Fibroblast of skin of right quadriceps (primary cell): ENCODE measurements at places on chromosomes 2 and 18.

DNA sequence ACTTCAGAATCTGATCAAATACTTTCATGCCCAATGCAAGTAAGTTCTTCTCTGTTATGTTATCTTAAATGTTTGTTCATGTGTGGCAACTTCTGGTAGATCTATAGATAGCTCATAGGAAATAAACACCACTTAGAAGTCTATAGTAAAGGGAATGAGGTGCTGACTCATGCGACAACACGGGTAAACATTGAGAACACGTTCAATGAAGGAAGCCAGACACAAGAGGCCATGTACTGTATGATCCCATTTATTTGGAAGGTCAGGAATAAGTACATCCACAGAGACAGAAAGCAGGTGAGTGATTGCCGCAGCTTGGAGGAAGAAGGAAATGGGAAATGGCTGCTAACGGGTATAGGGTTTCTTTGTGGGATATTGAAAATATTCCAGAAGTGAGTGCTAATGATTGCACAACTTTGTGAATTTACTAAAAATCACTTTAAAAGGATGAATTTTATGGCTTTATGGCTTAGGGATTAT is 95.4 kb downstream of the ITGB1BP1 start:
- DNase-seq, result peak; percentile 25

DNA sequence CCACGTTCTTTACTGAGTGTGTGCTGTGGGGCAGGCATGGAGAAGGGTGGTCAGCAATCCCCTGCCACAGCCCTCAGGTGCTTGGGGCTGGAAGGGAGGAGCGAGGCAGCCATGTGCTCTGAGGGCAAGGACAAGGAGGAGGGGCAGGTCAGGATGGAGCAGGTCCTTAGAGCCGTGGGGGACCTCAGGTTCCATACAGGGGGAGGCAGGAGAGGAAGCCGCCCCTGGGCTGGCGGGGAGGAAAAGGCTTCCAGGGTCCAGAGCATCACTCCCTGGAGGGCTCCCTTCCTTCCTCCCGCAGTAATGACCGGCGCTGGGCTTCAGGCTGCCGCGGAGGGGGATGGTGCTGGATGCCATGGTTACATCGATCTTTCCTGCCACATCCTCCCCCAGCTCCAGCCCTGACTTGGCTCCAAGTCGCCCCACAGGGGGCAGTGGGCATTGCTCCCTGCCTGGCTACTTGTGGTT is 6.6 kb downstream of the GAREM2 start:
- no peak for DNase-seq

DNA sequence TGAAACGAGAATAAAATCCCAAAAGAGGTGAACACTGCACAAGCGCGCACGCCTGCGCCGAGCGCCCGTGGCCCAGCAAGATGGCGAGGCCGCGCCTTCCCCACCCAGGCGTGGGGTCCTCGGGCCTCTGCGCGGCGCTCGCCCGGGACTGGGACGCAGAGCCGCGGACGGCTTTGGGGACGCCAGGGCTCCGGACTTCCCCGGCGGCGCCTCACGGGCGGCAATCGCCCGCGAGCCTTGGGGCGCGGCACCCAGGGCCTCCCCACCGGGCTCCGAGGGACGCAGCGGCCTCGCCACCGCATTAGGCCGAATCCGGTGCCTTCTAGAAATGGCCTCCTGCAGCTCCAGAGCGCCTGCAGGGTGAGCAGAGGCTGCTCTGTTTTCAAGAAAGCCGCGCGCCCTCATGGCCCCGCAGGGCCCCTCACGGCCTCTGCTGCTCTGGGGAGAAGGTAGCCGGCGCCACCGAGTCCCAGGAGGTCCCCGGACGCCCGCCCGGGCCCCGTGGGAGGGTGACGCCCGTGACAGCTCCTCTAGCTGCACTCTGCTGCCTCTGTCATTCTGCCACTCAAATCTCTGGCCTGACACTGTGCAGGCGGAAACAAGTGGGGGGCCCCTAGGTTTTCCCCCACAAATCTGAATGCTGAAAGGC is 35.9 kb upstream of the POMC start:
- no peak for DNase-seq

DNA sequence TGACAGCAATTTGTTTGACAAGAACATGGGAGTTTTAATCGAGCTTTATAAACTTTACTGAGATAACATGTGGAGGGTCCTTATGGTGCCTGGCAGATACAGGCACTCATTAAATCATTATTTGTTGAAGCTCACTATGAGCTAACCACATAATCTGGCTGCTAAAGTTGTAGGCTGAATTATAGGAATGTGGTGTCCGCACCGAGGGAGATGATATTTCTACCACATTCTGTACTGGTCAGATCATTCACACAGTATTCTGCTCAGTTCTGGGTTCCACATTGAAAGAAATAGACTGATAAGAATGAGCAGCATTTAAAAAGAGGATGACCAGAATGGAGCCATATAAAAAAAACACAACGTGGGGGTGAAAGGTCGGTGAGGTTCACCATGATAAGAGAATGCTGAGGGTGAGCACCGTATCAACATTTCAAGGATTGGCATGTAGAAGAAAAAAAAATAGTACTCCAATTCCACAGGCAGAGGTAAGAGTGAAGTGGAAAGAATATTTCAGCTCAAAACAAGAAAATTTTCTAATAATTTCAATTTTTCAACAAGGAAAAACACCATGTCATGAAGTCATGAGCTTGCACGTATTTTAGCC is 54.4 kb downstream of the TMEFF2 start:
- no peak for DNase-seq

DNA sequence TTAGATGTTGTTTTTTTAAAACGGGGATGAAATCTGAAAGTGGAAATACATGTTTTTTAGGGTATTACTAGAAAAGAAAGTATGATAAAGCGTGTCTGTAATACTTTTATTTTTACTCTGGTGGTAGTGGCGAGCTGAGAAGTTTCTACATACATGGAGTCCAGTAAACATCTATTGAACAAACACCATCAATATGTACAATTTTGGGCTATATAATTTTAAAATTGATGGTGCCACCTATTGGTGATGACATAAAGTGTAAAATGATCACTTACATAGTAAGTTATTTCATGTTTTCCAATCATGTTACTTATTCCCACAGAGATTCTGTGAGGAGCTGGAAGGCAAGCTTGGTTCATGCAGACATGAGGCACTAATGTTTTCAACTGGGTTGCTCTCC is 31.5 kb upstream of the NFE2L2 start:
- DNase-seq, result peak; percentile 37

DNA sequence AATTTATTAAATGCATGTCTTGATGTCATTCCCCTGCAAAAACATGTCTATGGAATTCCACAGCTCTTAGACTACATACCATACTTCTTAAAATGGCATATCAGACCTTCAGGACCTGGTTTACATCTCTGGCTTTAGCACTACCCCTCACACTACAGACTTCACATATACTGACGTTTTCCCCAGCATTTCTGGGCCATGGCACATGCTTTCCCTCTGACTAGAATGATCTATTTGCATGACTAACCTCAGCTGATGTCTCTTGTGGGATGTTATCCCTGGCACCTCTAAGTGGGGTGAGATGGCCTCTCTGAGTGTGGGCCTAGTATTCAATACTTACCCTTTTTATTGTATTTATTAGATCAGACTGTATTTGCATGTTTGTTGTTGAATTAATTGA is 381.6 kb downstream of the ERBB4 start:
- DNase-seq, result peak; percentile 38

GRCh38 chr2:190149908-190150307 is 87.4 kb upstream of the MSTN start:
- no peak for DNase-seq

- no peak for DNase-seq
Measured at GRCh38 chr18:37657493-37657892, 91.9 kb upstream of the CELF4 start.

DNA sequence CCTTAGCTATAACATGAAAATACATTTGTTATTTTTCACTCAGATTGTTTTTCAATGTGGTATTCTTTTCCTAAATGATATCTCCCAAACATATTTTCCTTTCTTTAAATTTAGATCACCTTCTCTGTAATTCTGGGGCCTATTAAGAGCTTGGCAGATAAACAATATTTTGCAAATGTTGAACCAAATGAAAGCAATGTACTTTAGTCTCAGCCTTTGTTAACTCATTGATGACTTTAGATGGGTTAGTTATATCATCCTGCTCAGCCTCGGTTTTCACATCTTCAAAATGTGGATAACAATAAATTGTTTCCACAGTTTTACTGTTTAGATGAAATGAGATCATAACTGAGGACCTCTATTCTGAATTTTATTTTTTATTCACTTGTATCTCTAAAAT is 1205.2 kb downstream of the SUCLG1 start:
- DNase-seq, result no peak

DNA sequence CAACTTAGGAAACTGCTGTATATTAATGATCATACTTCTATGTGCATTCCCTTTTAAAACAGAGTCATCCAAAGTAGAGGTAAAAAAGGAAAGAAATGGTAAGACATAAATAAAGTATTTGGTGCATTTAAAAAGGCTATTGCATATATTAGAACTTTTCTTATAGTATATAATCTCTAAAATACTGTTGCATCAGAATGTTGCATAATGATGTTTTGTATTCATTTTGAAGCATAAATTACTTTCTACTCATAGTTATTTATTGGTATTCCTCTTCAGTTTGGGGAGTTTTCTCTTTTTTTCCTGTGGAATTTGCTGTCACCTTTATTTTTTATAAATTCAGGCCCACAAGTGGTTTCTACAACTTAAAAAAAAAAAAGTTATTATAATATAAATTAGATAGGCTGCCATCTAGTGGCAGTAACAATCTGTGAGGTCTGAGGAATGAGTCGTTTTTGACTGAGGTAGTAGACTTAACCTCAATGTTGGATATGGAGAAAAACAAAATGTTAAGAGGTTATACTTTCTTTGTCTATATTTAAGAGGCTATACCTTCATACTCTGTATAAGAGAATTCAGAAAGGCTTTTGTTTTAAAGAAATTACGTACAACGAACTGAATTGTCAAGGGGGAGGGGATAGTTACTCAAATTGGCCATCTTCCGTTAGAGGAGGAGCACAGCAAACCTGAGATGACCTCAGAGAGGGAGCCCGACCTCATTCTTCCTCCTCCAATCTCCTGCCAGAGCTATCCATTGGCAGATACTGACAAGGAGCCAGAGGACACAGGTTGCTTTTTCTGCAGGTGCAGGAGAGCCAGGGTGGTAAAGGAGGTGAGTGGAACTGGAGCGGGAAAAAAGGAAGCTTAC is 23.8 kb downstream of the ANKAR start:
- DNase-seq, result peak; percentile 55

- no peak for DNase-seq
Measured at GRCh38 chr2:62410926-62411456, 95.0 kb downstream of the TMEM17 start.

- no peak for DNase-seq
Measured at GRCh38 chr18:76318607-76319006, 176.4 kb downstream of the ZNF516 start.

- DNase-seq, result no peak
Measured at GRCh38 chr2:158269143-158269542, 167.5 kb downstream of the UPP2 start.

GRCh38 chr18:1361936-1362335 is 457.3 kb downstream of the ADCYAP1 start:
- DNase-seq, result peak; percentile 4

DNA sequence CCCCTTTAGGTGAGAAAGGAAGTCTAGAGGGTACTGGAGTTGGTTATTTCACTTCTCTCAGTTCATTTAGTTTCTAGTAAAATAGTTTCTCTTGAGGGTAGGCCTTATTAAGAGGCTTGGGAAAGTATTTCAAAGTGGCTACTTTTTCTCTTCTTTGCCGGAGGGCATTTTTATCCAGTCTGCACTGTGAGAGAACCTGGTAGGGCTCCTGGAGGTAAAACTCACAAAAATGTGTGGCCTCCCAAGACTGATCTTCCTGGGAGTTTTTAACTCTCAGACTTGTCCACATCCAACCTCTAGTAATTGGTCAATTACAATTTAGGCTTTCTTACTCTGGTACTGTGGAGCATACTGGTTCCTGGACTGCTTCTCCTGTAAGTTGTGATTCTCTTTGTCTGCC is 28.0 kb downstream of the EHBP1 start:
- DNase-seq, result no peak

DNA sequence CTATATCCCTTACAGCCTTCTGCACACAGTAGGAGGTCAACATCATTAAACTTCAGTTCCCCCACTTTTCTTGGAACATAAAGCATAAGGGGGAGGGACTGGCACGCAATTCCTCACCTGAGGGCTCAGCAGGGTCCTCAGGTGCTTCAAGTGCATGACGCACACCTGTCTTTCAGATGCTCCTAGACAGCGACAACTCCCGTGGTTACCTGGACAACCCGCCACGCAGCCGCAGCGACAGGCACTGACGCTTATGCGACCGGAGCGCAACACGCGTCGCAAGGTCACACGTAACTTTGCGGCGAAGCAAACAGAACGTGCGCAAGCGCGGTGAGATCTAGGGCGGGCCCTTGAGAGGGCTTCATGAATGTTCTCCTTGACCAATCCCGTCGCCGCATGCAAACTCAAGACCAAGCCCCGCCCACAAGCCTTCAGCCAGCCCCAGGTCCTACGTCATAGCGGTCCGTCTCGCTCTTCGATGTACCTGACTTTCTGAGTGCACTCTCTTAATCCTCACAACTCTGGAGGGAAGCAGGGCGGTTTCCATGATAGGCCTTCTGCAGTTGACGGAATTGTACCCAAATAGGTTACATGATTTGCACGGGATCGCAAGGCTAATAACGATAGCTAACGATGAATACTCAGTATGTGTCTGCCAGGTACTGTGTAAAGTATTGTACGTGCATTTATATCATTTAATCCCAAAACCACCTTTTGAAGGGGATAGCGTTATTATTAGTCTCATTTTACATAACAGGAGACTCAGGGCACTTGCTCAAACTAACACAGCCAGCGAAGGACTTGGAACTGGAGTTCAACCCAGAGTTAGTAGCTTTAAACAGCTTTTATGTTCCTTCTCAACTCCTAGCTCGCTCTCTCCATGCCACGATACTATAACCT is at the start of gene IFT172:
Gene IFT172, minus strand, starts transcription at position 246 of the 900 bp plus-strand sequence. Its CDS starts 90 bp downstream, at position 156.
- DNase-seq, result peak; percentile 97

DNA sequence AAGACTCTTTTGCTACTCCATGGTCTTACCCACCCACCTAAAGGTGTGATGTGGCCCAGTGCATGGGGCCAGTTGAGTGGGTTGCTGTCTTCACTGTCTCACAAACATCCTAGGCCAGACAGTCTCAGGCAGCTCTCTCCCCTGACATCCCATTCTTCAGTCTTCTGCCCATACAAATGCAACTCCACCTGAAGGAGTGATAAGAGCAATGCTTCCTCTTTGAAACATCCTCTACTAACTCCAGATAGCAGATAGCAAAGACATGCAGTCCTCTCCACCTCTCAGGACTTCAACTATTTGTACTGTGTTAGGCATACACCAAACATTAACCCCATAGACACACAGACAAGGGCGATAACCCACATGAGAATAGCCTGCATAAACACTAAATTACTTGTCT is 71.3 kb downstream of the MTHFD2 start:
- DNase-seq, result no peak

DNA sequence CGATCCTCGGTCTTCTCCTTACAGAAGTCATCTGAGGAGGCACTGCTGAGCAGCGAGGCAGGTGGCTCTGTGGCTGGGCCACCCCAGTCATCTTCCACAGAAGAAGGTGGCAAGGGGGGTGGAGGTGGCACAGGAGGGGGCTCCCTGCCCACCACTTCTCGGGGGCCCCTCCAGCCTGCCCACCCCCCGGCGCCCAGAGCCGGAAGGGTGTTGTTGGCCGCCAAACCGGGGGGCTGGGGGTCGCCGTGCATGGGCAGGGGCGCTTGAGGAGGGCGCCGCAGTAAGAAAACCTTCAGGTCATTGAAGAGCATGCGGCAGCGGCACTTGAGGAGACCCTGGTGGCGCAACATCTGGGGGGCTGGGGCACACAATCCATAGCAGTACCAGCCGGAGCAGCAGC is 2.5 kb downstream of the MARCHF4 start:
- no peak for DNase-seq
